ENCODE measurements at places on chromosomes 5 and 9.

DNA sequence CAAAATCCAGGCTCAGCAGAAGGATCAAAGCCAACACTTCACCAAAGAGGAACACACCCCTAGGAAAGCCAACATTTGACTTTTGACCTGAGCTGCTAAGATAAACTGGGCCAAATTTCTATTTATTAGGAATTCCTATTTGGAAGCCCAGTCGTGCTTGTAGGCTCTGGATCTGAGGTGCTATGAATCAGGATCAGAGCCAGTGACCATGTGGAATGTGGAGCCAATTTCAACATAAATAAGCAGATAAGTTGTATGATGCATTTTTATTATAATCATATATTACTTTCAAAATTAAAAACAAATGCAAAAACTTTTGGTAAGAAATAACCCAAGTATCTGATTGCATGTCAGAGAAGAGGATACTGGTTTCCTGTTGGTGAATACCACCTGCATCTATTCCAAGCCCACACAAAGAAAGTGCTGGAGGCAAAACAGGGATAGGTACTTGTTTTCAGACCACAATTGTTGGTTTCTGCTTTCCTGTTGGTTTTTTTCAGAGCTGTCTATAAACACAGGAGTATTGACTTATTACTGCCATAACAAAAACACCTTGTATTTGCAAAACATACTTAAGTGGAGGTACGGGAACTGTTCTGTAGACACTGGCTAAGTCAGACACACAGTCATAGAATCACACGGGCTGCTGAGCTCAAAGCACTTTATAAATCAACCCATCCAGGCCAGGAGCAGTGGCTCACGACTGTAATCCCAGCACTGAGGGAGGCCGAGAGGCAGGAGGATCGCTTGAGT, 52.8 kb downstream of the ARL15 start:
- no peak for DNase-seq

- DNase-seq: no peak
These were observed 102.5 kb upstream of the TXNDC8 start for GRCh38 chr9:110440172-110440571.

GRCh38 chr5:54523534-54523933, 6.0 kb downstream of the SNX18 start:
- DNase-seq: no peak

DNA sequence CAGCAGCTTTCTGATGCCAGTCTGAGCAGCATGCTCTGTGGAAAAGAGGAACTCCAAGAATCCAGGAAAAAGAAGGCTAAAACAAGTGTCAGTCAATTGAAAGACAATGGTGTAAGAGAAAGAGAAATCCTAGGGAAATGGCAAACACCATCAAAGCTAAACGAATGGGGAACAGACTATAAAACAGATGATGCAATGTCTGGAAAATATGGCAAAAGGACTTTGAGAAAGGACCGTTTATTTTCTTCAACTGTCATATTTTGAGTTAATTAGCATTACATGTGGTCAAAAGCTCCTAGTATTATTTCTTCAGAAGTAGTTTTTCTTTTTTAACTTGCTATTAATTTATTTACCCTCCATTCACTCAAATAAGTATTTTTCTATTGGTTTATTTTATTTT, 465.2 kb downstream of the LRRC70 start:
- DNase-seq: no peak

- DNase-seq: no peak
These were observed 1010.1 kb downstream of the CDH18 start for GRCh38 chr5:18977880-18978279.

DNA sequence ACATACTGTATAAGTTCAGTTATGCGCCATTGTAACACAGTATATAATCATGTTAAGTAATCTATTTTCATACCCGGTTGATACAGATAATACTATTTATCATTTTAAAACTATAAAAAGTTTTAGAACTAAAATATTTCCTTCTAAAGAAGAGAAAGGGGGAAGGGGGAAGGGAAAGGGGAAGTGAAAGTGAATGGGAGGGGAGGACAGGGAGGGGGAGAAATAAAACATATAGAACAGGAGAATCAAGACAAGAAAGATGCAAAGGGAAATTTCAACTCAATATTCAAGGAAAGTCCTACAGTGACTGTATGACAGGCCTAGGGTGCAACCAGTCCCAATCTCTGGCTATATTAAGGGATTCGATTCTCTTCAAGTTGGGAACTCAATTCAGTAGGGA, 1278.8 kb downstream of the MAT2B start:
- DNase-seq: no peak

DNA sequence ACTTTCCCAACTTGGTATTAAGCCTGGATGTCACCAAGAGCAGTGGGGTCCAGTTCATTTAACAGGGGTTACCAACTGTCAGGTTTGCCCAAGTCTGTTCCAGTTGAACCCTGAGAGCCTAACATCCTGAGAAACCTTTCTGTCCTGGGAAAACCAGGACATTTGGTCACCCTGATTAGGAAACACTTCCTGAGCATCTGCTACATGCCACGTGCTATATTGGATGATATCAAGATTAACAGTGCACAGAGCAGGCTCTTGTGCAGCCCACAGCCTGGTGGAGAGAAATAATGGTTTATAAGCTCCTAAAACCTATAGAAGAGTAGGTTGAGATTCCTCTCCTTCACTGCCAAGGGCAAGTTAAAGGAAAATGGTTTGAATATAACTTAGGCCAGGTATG, 102.9 kb upstream of the RAD23B start:
- no peak for DNase-seq

DNA sequence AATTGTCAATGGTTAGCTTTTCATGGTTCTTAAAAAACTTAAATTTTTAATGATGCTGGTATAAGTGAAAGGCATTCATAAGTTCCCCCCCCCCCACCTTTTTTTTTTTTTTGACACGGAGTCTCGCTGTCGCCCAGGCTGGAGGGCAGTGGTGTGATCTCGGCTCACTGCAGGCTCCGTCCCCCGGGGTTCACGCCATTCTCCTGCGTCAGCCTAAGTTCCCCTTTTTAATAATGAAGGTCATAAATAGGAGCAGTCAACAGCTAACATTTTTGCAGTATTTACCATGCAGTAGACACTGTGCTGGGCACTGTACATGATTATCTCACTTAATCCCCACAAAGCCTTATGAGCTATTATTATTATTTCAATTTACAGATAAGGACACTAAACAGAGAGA, 556.3 kb downstream of the PDE4D start:
- no peak for DNase-seq

DNA sequence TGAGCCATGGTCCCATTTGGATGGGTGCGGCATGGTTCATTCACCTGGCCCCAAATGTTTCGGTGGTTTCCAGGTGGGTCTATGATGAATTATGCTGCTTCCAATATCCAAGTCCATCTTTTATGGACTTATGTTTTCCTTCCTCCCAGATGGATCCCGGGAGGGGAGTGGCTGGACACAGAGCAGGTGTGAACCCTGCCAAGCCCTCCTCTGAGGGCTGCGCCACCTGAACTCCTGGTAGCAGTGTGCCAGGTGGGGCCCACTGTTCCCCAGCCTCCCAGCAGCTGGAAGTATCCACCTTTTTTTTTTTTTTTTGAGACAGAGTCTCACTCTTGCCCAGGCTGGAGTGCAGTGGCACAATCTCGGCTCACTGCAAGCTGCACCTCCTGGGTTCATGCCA, 42.9 kb downstream of the WNK2 start:
- DNase-seq: no peak

GRCh38 chr5:15132816-15133405, 261.3 kb upstream of the ANKH start:
- DNase-seq: no peak

DNA sequence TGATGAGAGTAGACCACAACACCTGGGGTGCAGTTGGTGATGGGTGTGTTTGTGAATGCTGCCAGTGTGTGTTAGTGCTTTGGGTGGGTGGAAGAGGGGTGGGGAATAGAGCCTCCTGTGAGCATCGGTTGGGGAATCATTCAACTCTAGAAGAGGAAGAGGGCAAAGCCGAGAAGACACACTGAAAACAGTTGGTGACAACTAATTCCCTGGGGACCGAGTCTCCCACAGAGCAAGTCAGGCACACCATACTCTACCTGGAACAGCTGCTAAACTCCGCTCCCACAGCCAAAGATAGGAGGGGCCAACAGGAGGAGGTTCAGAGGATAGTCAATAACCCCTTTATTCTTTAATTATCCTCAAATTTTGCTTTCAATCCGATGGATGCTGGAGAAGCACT, 1.6 kb upstream of the ARHGEF39 start:
- no peak for DNase-seq

DNA sequence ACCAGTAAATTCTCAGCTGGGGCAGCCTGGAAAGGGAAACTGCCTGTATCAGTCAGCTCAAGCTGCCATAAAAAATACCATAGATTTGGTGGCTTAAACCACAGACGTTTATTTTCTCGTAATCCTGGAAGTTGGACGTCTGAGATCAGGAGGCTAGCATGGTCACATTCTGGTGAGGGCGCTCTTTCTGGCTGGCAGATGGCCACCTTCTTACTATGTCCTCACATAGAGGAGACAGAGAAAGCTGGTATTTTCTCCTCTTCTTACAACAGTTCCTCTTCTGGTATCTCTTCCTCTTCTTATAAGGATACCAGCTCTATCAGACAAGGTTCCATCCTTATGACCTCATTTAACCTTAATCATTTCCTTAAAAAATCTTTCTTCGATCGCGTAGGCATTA, 50.5 kb upstream of the RFX3 start:
- peak; percentile 2 for DNase-seq

DNA sequence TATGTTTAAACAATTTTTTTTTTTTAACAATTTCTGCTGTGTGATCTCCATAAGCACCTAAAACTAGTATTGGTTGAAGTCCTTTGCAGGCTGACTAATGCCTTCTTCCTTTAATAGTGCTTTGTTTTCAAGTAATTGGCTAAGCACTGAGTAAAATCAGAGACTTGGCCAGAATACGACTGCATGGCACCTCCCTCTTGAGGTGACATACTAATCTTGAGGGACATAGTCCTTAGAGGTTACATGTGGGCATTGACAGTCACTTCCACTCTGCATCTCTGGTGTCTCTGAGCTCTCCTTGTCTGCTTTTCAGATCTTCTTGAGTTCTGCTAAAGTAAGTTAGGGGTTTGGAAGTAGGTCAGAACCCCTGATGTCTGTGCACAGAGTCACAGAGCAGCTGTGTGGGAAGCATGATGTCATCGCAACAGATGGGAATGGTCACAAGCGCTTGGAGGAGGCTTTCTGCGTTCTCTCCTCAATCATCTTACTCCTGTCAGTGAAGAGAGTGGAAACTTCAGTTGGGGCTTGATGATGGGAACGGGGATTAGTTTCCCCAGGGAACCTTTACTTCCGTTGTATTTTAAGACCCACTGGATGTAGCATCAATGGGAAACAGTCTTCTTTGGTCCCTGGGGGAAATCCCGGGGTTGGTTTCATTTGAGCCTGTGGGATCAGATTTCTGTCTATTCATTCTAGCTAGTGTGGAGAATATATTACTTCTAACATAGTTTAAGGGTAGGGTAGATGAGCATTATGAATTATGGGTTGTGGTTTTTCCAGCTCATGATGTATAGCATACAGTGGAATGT, 136.9 kb downstream of the ARHGAP26 start:
- DNase-seq: peak; percentile 79
